Epithelial cell of prostate (primary cell): ENCODE measurements at places on chromosomes 2 and 18.
A peak's percentile ranks its signal among the peaks of the same experiment; 100 is the strongest.

- DNase-seq, result no peak
Measured at GRCh38 chr2:98507891-98508708, 63.4 kb downstream of the INPP4A start.

- no peak for DNase-seq
Measured at GRCh38 chr2:174780191-174780840, 16.0 kb upstream of the CHRNA1 start.

GRCh38 chr2:68414876-68415275 lies 49.8 kb downstream of the PLEK start:
- DNase-seq, result no peak

- no peak for DNase-seq
Measured at GRCh38 chr2:160687629-160688028, 194.0 kb upstream of the RBMS1 start.

- no peak for DNase-seq
Measured at GRCh38 chr2:39837856-39838453, 58.9 kb upstream of the THUMPD2 start.

- no peak for DNase-seq
Measured at GRCh38 chr2:238469155-238469554, 42.4 kb downstream of the ASB1 start.

- no peak for DNase-seq
Measured at GRCh38 chr2:215363039-215363438, 51.2 kb downstream of the ATIC start.

DNA sequence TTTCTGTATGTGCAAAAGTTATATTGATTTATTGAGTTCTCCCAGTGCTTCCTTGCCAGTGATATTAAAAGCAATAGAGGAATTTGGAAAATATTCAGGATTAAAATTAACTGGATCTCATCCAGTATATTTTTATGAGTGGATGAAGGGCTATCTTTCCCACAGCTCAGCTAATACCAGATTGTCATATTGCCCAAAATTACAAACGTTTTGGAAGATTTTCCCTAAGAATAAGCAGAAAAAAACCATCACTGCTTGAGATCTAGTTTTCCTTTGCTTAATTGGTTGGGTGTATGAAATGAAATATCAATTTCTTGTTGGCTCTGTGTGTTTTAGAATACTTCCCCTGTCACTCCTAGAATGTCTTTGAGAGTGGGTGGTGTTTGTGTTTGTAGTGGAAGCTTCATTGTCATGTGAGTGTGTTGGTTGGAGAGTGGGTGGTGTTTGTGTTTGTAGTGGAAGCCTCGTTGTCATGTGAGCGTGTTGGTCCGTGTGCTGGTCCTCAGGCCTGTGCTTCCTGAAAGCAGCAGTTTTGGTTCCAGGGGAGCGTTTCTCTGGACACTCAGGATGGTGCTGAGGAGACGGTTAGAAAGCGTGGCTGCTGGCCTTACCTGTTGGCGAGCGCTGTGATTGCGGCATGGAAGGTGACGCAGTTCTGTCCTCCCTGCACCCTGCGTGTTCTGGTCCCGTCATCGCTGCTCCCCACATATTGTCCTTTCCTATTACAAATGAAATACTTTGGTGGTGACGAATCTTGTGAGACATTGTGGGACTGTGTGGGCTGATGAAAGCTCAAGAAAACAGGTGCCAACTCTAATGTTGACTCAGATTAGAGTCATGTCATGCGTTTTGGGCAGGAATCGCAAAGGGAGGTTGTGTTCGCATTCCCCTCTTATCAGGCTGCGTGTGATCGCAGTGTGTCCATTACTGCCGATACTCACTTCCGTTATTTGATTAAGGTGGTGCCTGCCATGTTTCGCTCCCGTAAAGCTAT lies 12.4 kb downstream of the ASB1 start:
- DNase-seq, result peak; percentile 96
